ENCODE measurements at places on chromosomes 11 and 22.

GRCh38 chr11:71485466-71485865, 32.5 kb downstream of the NADSYN1 start:
- DNase-seq, result no peak

- DNase-seq, result no peak
These were observed 19.4 kb upstream of the MYEOV start for GRCh38 chr11:69274531-69275016.

- no peak for DNase-seq
These were observed 709.4 kb upstream of the KIRREL3 start for GRCh38 chr11:127709960-127710359.

DNA sequence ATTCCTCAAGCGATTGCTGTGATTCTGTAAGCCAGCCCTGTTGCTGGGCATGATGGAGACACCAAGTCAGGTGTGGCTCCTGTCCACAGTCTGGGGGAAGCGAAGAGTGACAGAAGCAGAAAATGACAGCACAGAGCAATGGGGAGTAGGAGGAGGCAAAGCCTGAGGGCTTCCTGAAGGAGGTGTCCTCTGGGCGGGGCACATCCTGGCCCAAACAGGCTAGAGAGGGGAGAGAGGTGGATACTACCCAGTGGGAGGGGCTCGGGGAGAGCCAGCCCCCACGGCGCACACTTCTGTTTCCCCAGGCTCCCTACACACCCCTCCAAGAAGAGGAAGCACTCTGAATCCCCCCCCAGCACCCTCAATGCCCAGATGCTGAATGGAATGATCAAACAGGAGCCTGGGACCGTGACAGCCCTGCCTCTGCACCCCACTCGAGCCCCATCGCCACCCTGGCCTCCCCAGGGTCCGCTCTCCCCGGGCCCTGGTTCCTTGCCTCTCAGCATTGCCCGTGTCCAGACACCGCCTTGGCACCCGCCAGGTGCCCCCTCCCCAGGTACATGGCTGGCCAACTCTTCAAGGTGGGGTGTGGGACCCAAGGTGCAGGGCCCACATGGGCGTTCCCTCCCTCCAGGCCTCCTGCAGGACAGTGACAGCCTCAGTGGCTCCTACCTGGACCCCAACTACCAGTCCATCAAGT, 18.9 kb downstream of the MYRF start:
- DNase-seq, result no peak

GRCh38 chr11:121365304-121365703, 72.7 kb downstream of the SC5D start:
- DNase-seq, result no peak

GRCh38 chr11:102283116-102283485, 34.2 kb upstream of the BIRC3 start:
- peak; percentile 27 for DNase-seq

DNA sequence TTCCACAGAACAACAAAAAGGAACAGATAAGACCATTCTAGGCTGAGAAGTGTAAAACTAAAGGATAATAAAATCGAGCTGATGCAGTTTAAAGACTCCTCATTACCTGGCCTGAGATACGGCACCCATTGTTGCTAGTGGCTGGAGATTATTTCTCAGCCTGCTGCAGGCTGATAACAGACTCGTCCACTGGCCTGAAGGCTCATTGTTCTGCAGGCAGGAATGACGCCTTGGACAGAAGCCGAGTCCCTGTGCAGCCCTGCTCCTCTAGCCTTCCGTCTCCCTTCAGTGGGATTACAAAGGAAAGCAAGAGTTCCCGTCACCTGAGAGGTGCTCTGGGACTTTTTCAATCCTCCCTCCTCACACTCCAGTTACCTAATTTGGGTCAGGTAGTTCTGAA, 1065.3 kb downstream of the OPCML start:
- no peak for DNase-seq

GRCh38 chr22:41001722-41002122, 50.5 kb downstream of the RBX1 start:
- DNase-seq, result peak; percentile 75

DNA sequence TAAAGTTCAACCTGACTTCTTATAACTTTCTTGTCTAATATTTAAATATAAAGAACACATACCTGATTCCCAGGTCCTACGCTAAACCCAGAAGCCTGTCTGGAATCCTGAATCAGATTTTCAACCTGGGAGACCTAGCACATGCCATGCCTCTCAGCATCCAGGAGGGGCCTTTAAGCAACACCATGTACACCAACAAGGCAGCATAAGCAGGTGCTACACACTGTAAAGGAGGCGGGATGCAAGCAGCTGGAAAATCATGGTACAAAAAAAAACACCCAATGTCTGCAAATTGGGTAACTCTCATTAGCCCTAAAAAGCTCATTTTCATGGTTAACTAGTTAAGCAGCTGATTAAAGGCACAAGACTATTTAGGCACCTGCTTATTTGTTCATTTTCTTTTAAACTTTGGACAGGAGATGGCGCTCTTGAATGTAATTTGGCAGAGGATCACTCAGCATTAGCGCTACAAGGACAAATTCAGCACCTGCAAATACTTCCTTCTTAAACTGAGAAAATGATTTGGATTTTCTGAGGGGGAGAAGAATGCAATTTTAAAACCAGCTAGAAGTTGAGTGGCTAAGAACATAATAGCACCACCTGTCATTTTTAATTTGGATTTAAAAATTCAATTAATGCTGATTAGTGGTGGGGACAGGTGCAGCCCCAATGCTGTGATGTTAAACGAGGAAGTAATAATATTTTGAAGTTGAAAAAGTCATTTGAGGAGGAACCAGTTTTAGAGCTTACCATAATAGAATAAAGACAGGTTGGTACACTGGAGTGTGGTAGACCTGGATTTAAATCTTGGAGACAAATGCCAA, 104.0 kb downstream of the FAR1 start:
- DNase-seq, result peak; percentile 73

DNA sequence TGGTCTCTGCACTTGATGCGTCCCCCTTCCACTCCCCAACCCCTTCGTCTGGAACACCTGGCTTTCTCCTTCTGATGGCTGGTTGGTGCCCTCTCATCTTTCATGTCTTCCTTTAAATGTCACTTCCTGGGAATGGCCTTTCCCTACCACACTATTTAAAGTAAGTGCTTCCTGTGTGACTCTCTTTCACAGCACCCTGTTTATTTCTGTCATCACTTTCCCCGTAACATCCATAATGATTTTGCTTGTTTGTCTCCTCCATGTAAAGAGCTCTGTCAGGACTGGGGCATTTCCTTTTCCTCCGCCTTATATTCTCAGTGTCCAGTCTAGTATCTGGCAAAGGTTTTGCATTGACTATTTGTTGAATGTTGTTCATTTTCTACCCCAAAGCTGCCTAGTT, 143.0 kb downstream of the DBX1 start:
- no peak for DNase-seq

GRCh38 chr22:29310065-29310862, 3.8 kb downstream of the GAS2L1 start:
- DNase-seq, result no peak

GRCh38 chr11:59598961-59599360, 16.6 kb downstream of the OSBP start:
- no peak for DNase-seq

DNA sequence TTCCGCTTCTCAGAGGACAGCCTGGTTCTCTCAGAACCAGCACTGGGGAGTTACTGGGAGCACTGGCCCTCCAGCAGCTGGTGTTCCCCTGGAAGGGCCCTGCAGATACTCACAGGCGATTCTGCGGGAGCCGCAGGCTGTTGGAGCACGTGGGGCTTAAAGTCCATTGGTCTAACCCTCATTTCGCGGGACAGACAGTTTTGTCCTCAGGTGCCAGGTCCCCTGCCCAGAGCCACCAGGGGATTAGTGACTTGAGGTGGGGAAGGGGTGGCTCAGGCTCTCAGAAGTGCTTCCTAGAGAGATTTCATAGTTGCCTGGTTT, 53.9 kb downstream of the CACNA1I start:
- DNase-seq, result no peak

DNA sequence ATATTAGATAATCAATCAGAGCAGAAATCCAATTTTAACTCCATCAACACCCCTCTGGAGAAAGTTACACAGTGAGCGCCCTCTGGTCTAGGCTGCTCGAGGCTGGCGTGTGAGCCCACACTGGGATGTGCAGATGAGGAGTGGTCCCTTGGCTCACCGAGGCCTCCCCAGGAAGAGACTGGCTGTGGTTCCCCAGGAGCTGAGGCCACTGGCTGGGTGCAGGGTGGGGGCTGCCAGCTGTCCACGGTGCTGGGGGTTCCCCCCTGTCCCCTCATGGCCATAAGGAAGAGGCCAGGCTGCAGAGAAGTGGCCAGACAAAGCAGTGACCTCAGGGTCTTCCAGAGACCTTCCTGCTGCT, 750.7 kb downstream of the BRD1 start:
- DNase-seq, result no peak

GRCh38 chr22:46824980-46825544, 62.6 kb downstream of the TBC1D22A start:
- DNase-seq, result no peak

DNA sequence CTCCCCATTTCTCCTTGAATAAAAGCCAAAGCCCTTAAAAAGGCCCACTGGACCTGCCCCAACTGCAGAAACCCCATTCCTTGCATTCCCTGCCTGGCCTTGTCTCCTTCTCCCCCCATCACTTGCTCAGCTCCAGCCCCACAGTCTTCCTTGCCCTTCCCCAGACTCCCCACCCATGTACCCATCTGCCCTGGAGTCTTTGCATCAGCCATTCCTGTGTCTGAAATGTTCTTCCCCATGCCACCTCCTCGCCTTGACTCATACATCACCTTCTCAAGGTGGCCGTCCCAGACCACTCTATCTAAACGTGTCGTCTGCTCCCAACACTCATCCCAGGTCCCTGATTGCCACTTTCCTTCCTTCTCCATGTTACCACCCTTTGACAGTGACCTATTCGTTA, 77.4 kb upstream of the SHANK2 start:
- DNase-seq, result no peak

- DNase-seq, result peak; percentile 57
These were observed 33.8 kb downstream of the OR2AG2 start for GRCh38 chr11:6737872-6738466.

- no peak for DNase-seq
These were observed 18.1 kb downstream of the CRYBB2 start for GRCh38 chr22:25237503-25237902.

- no peak for DNase-seq
These were observed 1.2 kb upstream of the RASGRP2 start for GRCh38 chr11:64745189-64745520.

GRCh38 chr11:13268791-13269190, 8.8 kb upstream of the BMAL1 start:
- no peak for DNase-seq

DNA sequence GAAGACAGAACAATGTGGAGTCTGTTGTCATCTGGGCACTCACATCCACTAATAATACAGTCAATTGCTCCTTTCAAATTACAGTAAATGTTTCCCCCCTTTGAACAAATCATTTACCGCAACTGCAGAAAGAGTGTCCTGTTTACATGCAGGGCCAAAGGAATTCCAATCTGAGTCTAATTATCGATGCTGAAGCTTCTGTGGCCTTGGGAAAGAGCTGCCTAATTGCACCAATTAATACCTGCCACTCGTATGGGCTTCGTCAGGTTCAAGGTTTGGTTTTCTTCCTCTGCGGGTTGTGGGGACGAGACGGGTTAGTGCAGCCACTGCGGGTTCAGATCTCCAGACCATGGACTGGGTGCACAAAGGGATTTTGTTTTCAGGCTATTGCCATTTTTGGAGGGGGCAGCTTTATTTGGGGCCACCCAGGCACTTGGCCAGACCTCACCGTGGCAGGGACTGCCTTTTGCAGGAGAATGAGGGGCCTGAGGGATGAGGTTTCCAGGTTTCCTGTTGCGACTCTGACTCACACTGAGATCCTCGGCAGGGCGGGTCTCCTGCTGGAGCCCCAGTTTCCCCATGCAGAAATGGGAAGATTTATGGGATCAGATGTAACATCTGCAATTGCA, 147.6 kb downstream of the MIAT start:
- DNase-seq, result peak; percentile 74

GRCh38 chr11:33942954-33943353, 51.1 kb upstream of the LMO2 start:
- peak; percentile 82 for DNase-seq

DNA sequence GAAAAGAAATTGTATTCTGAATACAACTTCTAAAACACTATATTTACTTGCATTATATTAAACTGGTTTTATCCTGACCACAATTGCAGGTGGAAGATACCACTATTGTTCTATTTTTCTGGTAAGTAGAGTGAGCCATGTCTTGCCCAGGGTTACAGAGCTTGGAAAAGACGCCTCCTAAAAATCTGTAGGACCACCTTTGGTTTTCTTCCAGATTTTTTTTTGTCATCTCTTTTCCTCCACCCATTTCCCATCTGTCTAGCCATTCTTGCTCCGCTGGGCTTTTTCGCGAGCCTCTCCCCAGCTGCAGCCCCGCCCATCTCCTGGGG, 294 bp upstream of the MTMR3 start:
- DNase-seq, result no peak

DNA sequence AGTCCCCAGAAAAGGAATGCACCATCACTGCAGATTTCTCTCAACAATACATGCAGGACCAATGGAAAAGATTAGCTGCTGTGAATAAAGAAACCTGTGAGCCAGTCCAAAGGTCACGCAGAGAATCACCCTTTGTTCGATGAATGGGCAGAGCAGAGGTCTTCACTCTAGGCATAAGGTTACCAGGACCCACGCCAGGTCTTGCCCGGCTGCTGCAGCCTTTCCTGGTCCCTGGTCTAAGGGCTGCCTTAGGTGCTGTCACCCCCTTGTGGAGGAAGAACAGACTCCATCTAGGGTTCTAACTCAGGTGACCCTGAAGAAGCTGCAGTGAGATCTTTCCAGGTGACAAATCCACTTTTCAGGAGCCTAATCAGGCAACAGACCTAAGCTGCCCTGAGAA, 29.0 kb upstream of the NAP1L4 start:
- DNase-seq, result peak; percentile 46

GRCh38 chr11:123212406-123212805, 17.4 kb upstream of the CLMP start:
- DNase-seq, result peak; percentile 55
